GM19239 (cell line): ENCODE measurements at places on chromosomes 12 and 14.
A peak's percentile ranks its signal among the peaks of the same experiment; 100 is the strongest.

DNA sequence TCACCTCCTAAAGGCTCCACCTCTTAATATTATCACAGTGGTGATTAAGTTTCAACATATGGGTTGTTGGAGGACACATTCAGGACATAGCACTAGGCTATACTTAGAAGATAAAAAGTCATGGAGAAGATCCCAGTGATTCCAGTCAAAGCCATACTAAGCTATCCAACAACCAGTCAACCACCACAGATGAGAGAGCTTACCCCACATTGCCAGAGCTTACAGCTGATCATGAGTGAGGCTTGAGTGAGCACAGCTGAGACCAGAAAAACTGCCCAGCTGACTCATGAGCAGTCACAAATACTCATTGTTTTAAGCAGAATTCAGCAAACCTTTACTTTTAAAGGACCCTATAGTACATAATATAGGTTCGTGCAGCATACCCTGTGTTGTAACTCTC lies 85.1 kb downstream of the DRAM1 start:
- no peak for DNase-seq

DNA sequence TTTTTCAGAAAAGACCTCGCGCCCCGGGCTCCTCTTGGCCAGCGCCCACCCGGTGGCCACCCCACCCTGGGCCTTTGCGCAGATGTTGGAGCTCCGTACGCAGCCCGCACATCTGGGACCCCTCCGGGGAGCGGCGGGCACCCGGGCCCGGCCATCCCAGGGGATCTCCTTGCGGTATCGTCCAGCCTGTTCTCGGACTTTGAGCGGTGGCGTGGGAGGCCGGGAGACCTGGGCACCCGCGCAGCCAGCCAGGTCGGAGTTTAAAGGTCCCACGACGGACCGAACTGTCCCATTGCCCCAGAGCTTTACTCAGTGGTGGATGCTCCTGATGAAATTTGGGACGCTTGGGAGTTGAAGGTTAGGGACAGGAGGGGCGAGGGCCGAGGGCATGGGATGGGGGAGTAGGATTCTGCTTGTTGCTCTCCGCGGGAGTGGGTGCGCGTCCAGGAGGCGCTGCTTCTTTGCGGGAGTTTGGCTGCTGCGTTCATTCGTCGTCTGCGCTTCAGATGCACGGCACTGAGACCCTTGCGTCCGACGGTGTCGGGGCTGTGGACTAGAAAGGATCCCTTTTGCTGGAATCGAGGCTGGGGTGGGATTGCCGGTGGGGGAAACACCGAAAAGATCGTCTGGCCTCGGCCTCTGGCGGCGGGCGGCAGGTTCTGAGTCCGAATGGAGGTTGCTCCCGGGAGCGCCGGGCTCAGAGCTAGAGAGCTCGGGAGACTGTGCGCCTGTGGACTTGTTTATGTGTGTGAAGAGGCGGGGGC lies 1.4 kb downstream of the NTF3 start:
- no peak for DNase-seq

- no peak for DNase-seq
These were observed 13.6 kb upstream of the TAS2R14 start for GRCh38 chr12:10952645-10953044.

DNA sequence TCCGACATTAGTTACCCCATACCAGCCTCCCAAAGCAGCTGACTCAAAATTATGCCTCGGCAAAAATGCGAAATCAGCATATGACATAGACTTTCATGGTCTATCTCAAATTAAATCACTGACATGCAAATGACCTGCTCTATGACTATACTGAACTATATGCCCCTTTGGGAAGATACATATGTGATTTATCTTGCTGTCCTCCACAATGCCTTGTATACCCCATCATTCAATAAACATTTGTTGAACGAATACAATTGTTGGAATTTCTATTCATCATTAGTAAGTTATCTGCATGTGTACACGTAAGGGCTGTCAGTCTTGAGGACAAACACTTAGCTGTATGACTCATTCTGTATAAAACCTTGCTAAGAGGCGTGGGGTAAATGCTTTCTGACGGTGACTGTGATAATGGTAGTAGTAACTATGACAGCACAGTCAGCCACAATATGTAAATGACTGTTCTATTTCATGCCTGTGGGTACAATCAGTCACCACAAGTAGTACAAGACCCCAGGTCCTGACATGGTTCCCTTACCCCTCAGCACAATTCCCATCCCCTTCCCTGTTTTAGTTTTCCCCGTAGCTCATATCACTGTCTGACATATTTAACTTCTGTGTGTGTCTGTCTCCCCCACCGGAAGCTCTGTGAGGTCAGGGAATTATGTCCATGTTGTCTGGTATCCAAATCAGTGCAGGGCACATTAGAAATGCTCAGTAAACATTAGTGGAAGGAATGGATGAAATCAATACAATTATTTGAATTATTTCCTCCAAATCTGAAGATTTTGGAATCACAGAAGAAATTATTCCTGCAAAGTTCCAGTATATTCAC lies 42.8 kb downstream of the STXBP6 start:
- no peak for DNase-seq

DNA sequence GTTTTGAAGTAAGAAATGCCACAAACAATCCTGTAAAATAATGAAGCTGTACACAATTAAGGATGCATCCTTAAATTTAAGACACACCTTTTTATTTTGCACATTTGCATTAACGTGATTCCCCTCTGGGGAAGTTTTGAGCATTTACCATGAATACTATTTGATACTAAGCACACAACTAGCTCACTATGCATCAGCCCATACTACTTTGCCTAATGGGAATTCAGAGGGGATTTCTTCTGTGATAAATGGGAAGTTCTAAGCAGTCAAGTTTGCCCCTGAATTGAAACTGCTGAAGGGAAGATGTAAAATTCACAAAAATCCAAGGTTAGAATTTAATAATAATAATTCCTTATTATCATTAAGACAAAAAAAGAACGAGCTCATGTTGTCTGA lies 27.4 kb downstream of the SINHCAF start:
- DNase-seq = no peak

DNA sequence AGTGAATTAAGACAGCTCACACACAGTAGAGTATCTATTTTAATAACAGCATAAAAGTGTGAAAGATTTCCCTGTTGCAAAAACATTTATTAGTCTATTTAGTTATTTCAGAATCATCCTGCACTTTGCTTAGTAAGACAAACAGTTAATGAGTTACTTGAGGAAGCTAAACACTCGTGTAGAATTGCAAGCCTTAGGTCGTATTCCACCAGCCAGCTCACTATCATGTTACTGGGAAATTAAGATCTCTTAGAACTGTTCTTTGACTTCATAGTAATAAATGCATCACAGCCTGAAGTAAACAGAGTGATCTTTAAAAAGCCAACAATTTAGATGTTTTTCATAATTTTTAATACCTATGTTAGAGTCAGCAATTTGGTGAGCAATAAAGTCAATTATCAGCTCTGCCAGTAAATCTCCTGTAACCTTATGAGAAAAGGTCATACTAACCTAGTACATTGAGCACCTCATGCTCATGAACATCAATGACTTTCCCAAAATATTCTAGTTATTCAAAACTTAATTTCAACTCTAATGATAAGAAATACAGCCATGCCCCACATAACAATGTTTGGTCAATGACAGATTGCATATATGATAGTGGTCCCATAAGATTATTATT lies 26.7 kb upstream of the ETNK1 start:
- DNase-seq = no peak

- no peak for DNase-seq
These were observed 172.2 kb downstream of the NPAS3 start for GRCh38 chr14:33110737-33111443.

GRCh38 chr14:61125867-61126572 lies 145.0 kb downstream of the SLC38A6 start:
- no peak for DNase-seq

- peak; percentile 40 for DNase-seq
These were observed 87.3 kb downstream of the PHLDA1 start for GRCh38 chr12:75944097-75944904.

- DNase-seq = no peak
These were observed 53.5 kb upstream of the LDHB start for GRCh38 chr12:21710958-21711775.

DNA sequence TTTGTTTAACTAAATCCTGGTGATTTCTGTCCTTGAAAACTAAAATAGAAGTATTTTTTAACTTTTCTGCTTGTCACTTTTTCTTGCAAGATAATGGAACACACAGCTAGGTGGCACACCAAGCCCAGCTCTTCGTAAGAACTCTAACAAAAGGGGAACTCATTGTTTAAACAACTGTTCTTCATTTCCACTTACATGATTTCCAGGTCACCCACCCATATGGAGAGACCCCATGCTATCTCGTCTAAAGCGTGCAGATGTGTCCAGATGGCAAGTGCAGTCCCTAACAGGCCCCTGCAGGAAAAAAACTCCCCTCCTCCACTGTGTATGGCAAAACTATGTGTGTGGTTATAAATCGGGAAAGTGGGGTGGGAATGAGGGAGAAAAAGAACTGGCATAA lies 43.3 kb upstream of the NT5DC3 start:
- DNase-seq = peak; percentile 26

DNA sequence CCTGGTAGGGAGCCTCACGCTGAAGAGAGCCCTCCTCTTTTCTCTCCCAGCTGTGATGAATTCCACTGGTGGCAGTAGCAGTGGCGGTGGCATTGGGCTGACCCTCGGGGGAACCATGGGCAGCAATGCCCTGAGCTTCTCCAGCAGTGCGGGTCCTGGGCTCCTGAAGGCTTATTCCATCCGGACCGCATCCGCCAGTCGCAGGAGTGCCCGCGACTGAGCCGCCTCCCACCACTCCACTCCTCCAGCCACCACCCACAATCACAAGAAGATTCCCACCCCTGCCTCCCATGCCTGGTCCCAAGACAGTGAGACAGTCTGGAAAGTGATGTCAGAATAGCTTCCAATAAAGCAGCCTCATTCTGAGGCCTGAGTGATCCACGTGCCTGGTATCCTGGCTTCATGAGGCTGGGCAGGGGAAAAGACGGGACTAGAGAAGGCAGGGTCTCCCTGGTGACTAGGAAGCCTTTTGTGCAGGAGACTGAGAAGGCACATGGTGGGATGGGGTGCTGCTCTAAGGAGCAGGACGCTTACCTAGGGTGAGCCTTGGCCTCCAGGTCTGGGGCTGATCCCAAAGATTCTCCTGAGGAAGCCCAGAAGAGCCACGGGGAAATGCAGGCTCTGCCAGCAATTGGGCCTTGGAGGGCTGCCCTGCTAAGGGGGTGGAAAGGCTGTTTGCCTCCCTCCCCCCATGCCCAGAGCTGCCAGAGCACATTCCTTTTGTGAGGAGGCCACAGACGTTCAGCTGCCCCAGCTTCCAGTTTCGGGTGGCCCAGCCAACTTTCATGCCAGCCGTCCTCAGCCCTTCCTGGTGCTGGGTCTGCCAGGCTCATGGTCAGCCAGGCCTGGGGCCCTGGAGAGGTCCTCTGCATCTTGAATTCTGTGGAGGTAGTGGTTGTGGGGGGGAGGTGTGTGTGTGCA lies 15.8 kb downstream of the KRT7 start:
- DNase-seq = no peak

DNA sequence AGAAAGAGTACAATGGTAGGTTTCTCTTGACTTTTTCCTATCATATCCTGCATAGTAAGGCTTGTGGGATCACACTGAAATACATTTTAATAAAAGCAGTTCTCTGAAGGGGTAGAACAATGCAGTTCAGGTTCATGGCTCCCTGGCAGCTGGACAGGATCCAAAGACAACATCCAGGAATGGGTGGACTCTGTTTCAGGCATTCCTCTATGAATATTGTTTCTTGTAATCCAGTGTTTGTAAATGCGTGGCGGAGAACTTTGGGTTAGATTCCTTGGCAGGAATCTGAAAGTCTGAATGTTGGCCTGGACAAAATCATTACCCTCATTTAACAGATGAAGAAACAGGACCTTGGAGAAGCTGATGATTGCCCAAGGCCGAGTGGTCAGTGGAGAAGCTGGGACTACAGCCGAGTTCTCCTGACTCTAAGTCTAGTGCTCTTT lies 43.5 kb downstream of the SYNE2 start:
- DNase-seq = no peak

DNA sequence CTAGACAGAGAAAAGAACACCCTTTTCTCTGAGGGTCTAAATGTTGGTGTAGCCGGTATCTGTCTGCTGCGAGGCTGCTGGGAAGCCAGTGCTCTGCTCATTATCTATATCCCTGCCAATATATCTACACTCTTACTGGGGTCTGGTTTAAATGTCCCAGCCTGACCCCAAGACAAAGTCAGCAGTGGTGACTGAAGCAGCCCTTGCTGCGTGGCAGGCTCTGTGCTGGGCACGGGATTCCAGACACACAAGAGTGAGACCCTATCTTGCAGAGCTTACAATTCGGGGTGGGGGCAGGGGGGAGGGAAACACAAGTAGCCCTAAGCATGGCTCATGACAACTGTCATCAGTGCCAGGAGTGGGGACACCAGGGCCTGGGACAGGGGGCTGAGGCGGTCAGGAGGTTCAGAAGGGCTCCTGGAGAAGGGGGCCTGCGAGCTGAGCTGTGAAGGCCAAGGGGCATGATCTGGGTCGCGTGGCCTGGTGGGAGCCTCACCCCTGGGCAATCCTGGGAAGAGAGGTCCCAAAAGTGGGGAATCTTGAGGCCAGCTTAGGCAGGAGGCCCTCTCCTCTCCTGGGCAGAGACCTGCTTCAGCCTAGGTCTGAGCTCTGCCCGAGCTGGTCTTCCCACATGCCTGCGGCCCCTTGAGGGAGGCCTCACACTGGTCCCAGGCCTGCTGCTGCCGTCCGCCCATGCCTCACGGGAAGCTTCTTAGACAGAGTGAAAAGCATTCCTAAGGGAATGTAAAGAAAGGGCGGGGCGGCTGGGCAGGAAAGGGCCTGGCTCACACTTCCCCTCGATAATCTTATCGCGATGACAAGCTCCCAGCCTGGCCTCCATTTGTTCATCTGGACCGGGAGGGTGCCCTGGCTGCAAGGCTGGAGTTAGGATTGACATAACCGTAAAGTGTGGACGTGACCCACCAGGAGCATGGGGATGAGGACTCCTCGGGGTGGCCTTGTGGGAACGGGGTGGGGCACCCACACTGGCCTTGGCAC lies 7.3 kb upstream of the RCOR1 start:
- no peak for DNase-seq

DNA sequence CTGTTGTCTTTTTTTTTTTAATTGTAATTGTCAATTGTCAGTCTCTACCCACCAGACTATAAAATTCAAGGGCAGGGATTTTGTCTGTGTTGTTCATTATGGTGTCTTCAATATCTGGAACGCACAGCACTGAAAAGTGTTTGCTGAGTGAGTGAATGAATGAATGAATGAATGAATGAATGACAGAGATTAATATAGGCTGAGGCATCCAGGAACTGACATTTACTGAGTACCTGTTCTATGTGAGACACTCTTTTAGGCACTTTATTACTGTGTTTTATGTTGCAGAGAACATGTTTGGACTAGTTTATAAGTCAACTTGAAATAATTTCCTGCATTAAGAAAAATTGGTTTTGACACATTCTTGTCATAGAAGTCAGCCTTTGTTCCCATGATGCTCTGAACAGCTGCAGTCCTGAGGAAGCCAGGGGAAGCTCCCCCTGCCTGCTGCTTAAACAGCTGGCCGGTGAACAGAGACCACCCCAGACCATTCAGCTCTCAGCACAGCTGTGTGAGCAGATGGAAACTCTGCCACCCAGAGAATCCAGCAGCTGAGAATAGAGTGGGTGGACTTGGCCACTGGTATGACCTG lies 160.7 kb upstream of the CCND2 start:
- no peak for DNase-seq
